ENCODE measurements at places on chromosomes 16 and 17.

DNA sequence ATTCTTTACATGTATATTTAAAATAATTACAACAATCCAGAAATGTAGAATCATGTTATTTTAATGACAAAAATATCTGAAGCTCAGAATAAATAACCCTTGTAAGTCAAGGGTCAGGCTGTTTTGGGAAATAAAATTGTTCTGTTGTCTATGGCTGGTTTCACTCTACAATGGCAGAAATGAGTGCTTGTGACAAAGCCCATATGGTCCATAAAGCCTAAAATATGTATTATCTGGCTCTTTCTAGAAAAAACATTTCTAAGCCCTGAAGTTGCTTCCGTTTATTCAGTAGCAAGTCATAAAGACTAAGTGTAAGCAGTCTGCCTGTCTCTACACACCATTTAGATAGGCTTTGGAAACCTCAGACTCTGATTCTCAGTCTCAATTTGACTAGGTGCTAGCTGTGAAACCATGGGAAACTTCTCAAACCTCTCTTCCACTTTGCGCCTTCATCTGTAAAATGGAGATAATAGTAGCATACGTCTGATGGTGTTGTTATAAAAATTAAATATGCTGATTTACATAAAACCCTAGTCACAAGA lies 365.7 kb upstream of the CA10 start:
- DNase-seq, result no peak

DNA sequence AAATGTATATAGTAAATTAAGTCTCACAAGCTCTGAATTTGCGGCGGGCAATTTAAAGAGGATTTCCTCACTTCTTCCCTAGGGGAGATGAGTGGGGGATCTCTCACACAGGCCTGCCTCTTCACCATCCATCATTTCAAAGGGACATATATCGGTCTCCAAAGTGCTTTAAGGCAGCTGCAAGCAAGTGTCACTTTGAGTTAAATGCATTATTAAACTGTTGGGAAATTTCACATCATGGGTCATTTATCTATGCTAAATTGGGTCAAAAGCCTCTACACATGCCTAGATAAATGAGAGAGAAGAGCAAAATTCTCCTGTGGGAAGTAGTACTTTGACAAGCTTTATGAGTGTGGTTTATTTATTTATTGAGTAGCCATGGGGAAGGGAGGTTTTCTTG lies 1106.1 kb upstream of the GOT2 start:
- DNase-seq, result no peak

DNA sequence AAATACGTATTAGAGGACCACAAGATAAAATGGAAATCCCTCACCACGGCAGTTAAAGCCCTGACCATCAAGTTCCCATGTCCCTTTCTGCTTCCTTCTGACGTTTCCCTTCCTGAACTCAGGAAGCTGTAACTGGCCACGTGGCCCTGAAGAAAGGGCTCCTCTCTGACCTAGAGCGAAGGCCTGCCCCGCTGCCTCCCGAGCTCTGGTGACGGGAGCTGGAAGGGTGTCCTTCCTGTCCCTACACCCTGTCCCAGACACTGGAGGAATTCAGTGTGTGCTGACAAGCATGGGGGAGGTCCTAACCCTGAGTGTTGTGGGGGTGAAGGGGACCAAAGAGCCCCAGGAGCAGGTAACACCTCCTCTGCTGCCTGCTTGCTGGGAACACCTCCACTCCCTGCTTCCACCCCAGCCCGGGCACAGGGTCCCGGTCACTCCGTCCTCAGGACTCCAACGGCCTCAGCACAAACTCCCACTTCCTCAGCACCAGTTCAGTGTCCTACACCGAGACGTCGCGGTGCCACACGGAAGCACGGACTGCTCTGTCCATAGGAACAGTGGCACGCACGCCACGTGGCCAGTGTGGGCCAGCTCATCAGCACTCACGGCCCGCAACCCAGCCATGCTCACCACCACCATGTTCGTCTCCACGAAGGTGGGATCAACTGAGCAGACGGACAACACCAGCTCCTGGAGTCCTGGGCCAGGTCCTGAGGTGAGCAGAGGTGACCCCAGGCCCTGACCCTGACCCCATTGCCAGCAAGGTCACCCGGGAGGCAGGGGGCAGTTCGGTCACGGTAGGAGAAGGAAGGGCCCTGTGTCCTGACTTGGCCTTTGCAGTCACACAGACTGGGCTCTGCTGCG lies 16.9 kb downstream of the TMEM235 start:
- DNase-seq, result no peak

- DNase-seq, result no peak
Observed at GRCh38 chr17:4533523-4534504, 21.4 kb downstream of the MYBBP1A start.

DNA sequence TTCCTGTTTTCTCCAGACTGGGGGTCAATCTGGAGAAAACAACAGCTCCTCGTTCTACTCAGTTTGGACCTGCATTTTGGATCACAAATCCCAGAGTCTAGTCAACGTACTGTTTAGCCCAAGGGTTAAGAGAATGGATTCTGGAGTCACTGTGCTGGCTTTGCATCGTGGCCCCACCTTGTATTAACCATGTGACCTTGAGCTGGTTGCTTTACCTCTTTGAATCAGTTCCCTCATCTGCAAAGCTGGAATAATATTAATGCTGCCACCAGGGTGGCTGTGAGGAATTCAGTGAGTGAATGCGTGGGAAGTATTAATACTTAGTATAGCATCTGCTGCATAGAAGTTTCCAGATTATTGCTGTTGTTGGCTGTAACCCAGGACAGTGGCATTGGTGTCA lies 11.3 kb upstream of the DHRS7C start:
- DNase-seq, result no peak

- DNase-seq, result no peak
Observed at GRCh38 chr16:89048871-89049422, 44.7 kb upstream of the ACSF3 start.

DNA sequence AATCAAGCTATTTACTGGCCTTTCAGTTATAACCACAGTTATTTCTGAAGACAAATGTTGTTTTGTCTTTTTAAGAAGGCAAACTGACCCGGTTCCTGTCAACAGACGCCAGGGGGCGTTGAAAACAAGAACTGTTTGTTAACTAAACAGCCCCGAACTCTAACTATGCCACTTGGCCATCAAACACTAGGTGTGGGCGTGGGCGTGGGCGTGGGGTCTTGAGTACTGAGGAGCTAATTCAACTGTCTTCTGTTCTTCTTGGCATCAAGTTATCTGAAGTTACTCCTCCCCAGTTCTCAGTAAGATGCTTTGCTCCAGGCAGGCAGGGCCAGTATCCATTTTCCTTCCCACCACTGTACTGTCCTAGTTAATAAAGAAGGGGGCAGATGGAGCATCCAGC lies 63.3 kb upstream of the MTMR4 start:
- peak; percentile 51 for DNase-seq

DNA sequence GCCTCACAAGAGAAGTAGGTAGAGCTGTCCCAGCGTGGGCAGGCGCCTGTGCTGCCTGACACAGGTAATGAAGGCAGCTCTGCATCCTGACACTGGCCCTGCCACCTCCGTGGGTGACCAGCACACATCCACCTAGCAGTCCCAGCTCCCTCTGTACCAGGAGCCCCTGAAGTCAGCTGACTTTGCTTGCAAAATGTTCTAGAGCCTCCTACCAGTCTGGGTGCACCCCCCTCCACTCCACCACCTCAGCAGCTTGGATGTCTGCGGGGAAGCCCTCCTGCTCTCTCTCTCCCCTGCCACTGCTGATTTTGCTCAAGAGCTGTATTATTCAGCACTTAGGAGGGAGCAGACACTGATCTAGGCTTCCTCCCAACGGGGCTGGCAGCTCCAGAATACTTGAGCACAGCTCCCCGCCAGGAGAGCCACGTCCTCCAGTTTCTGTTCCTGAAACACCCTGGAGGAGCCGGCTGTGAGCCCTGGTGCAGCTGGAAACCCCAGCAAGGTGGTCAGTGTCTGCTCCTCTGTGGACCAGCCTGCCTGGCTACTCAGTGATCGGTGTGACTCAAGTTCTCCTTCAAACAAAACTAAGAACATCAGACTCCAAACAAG lies 1.0 kb downstream of the RNF166 start:
- DNase-seq, result peak; percentile 43

DNA sequence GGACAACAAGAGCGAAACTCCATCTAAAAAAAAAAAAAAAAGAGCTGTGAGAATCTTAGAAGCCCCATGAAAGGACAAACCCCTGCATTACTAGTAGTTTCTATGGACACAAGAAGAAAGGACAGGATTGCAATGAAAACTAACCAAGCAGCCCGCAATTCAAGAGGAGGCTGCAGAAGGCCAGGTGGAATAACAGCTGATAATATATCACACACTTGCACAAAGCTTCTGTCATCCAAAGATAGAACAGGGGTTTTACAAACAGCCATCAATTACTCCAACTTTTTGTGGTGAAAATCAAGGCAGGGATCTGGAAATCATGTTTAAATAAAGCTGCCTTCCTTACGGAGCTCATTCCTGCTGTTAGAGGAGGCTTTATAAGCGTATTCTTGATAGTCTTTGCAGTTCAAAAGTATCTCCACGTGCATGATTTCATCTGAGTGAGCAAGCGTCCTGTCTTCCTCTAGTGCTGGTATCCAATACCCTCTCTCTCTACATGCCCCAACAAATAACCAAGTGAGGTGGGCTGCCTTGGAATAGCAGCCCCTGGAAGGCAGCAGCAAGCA lies 23.1 kb upstream of the TMEM94 start:
- DNase-seq, result no peak

DNA sequence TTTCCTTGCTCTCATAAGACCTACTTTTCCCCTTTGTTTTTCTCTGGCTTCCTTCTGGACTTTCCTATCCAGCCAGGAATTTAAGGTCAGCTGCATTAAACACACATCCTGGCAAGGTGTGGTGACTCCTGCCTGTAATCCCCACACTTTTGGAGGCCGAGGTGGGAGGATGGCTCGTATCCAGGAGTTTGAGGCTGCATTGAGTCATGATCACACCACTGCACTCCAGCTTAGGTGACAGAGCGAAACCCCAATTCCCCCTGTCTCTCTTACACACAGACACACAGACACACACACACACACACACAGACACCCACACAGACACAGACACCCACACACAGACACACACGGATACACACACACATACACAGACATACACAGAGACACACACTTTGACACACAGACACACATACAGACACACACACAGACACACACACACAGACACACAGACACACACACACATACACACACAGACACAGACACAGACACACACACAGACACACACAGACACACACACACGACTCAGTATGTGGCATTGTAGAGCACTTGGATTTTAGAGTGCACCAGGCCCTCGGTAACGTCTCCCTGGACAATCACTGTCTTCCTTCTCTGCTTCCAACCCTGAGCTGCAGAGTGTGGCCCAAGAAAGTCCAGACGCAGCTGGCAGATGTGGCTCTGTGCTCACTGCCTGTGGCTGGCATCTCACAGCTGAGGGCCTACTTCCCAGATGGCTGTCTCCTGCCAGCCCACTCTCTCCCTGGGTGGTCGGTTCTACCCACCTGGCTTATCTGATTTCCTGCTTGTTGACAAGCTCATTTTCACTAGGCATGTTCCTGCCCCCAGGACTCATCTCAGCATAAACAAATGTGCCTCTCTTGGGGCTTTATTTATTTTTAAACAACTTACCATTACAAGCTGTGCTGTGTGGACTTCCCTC lies 39.0 kb downstream of the NLRP1 start:
- DNase-seq, result no peak

- no peak for DNase-seq
Observed at GRCh38 chr16:11870399-11870798, 19.1 kb upstream of the RSL1D1 start.

DNA sequence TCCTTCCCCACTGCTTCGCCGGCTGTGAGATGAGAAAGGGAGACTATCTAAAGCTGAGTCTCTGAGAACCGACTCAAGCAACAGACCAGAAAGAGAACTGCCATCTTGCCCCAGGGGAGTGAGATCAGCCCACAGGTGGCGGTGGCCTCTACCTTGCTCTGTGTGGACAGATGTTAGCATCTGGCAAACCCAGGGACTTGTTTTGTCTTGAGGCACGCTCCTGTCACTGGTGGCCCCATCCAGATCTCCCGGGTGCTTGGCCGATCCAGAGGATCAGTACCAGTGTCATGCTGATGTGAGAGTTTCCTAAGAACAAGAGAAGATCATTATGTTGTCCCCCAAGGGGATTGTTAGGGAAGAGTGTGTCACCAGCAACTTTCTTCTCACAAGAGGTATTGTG lies 101.4 kb downstream of the CACNG3 start:
- no peak for DNase-seq

DNA sequence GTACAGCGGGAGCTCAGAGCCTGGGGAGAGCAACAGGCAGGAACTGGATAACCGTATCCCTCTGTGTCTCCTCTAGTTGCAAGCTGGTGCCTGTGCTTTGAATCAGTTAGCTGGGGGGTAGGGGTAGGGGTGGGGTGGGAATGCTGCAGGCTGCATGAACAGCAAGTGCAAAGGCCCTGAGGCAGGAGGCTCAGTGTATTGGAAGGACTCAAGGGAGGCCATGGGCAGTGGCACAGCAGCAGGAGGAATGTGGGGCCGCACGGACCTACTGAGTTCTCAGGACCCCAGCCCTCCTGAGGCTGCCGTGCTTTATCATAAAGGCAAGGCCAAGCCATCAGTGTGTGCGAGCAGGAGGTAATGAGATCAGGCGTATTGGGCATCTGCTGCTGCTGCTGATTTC lies 3.3 kb downstream of the KATNB1 start:
- no peak for DNase-seq
